ENCODE measurements at places on chromosomes 2 and 18. TPM values are rescaled to one million over a fixed set of nuclear protein-coding genes. Genes with fewer than 3 reads are reported as not detected.

Gene CRACDL
- 0.38 TPM for total RNA-seq

GRCh38 chr2:19109518-19109917 is 248.9 kb downstream of the OSR1 start:
- H3K4me1 ChIP-seq, result no peaks in the 10 kb centered on the region
- no peak overlapping the region for H3K27ac ChIP-seq
- H3K4me3 ChIP-seq, result no peak overlapping the region
- H3K36me3 ChIP-seq, result no peaks in the 10 kb centered on the region

DNA sequence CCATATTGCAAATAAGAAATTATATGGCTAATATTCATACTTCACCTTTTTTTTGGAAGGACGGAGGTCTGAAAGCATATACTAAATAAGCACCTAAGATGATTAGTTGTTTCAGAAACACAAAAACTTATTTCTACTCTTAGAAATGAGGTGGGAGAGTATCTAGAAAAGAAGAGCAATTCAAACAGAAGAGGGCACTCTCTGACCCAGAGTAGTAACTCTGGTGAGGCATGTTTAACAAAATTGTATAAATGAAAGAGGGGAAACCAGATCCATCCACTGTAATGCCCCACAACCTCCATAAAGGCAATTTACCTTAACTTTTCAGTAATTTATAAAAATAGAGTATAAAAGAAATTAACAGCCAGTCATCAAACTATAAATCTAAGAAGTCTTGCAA is 669.6 kb upstream of the VRK2 start:
- H3K27ac ChIP-seq, result no peak overlapping the region
- no peaks in the 10 kb centered on the region for H3K36me3 ChIP-seq
- no peak for DNase-seq
- no peaks in the 10 kb centered on the region for H3K27me3 ChIP-seq

- DNase-seq, result peak; percentile 36
- peaks cover 19% of the 10 kb centered on the region for H3K27me3 ChIP-seq
- H3K4me1 ChIP-seq, result peaks cover 10% of the 10 kb centered on the region
- H3K27ac ChIP-seq, result peak overlapping the region; percentile 66
- peaks cover 6% of the 10 kb centered on the region for H3K36me3 ChIP-seq
Measured at GRCh38 chr2:148876202-148876594, 1.2 kb downstream of the KIF5C start.
